ENCODE measurements at places on chromosomes 5 and 9.

- DNase-seq, result no peak
Observed at GRCh38 chr9:137311986-137312851, 10.1 kb upstream of the NRARP start.

DNA sequence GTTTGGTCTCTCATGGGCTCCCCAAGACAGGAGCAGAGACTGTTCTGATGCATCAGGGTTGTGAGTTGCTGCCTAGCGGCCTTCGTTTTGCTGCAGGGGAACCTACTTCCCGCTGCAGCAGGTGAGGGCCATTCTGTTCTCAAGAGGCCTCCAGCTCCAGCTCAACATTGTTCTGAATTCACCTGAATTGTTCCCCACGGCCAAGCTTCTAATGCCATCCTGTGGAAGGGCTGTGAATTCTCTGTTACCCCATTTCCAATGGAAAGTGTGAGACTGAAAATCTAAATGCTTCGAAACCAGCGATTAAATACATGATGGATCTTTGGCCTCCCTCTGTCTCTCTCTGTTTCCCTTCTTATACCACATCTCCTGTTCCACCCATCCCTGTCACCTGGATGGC is 349.1 kb upstream of the DAP start:
- DNase-seq, result no peak

- no peak for DNase-seq
Observed at GRCh38 chr5:96706433-96707111, 44.4 kb downstream of the CAST start.

DNA sequence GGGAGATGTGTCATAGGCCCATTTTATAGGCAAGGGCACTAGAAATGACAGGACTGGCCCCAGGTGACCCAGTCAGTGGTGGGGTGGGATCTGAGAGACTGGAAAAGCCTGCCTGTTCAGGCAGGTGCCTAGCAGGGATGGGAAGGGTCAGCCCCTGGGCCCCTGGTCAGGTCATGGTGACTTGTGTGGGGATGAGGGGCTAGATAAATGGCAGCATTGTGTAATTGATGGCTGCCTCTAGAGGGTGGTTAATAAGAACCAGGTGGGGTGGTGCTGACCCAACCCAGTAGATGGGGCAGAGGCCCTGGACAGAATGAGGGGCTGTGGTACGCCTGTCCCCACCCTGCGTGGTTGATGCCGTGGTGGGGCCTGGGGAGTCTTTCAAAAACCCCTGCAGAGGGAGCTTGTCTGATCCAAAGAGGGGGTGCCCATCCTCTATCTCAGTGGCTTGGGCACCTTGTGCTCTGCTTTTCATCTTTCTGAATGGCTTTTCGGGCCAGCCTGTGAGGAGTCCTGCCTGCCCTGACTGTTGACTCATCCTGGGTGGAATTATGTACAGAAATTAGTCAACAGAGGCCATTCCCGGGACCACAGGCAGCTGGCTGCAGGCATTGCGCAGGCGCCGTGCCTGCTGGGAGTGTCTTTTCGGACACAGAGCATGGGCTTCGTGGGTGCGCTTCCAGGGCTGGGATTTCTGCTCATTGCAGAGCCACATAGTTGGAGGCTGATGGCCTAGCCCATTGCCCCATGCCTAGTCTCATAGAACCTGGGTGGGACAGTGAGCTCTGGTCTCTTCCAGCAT is 93.6 kb upstream of the PITX1 start:
- no peak for DNase-seq

DNA sequence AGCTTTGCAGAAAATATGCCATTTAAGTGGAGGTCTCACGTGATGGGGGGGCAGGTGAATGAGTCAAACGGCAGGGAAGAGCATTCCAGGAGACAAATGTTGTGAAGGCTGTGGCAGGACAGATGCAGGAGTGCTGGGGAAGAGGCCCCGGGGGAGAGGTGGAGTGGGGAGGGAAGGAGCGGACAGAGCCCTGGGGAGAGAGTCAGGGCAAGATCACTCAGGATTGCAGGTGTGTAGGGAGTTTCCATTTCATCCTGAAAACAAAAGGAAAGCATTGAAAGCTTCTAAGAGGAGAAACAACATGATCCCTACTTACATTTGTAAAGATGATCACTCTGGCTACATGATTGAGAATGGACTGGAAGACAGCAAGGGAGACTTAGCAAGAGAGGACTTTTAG is 323.3 kb downstream of the ASTN2 start:
- no peak for DNase-seq

DNA sequence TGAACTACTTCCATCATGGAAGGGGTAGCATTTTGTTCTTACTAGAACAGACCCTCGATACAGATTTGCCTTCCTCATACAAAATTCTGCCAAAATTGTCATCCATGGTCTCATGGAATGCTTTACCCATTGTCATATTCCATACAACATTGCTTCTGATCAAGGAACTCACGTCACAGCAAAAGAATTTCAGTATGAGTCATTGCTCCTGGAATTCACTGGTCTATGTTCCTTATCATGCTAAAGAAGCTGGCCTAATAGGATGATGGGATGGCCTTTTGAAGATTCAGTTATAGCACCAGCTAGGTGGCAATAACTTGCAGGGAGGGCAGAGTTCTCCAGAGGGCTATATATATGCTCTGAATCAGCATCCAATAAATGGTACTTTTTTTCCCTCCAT is 18.2 kb upstream of the FNIP1 start:
- DNase-seq, result no peak

- no peak for DNase-seq
Observed at GRCh38 chr5:116498503-116499048, 76.0 kb downstream of the SEMA6A start.

DNA sequence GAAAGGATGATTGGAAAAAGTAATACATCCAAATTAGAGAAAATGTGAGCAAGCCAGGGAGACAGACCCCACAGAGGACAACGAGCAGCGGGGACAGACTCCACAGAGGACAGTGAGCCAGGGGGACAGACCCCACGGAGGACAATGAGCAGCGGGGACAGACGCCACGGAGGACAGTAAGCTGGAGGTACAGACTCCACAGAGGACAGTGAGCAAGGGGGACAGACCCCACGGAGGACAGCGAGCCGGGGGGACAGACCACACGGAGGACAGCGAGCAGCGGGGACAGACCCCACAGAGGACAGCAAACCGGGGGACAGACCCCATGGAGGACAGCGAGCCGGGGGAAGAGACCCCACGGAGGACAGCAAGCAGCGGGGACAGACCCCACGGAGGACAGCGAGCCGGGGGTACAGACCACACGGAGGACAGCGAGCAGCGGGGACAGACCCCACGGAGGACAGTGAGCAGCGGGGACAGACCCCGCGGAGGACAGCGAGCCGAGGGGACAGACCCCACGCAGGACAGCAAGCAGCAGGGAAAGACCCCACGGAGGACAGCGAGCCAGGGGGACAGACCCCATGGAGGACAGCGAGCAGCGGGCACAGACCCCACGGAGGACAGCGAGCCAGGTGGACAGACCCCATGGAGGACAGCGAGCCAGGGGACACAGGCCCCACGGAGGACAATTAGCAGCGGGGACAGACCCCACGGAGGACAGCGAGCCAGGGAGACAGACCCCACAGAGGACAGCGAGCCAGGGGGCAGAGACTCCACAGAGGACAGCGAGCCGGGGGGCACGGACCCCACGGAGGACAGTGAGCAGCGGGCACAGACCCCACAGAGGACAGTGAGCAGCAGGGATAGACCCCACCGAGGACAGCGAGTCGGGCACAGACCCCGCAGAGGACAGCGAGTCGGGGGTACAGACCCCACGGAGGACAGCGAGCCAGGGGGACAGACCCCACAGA is 1.9 kb upstream of the ZDHHC11 start:
- DNase-seq, result no peak

GRCh38 chr9:97534185-97534584 is 32.7 kb downstream of the TMOD1 start:
- DNase-seq, result no peak

All from WERI-Rb-1 (cell line).